ENCODE measurements at places on chromosomes 4 and X.

DNA sequence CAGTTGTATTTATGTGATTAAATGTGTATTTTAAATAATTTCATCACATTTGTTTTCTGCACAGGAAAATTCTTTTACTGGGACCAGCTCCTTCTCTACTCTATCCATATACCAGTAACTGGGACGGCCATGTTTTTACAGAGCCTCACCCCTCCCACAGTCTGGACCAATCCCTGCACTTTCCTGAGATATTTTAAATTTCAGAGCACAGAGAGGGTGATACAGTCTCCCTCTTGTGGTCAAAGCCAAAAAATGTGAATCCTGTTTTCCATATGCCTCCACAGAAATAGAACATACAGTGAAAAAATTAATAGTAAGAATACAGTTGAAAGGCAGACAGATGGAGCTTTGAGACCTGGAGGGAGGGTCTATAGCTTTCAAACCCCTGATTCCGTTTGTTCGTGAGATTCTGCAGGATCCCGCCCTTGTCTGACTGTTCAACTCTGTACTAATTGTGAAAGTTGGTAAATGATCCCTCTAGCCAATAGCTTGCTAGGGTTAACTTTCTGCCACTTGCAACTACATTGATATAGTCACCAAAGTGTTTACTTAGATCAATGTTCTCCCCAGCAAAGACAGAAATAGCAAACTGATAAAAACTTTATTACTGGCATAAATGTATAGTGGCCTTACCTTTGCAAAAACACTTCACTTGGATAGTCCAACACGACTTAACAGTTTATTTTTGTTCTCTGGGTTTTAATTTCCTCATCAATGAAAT, 172.2 kb downstream of the PPARGC1A start:
- DNase-seq = no peak

GRCh38 chr4:163495900-163496299, 1.4 kb downstream of the TMA16 start:
- DNase-seq = no peak

- no peak for DNase-seq
Measured at GRCh38 chrX:48779399-48779798, 7.0 kb upstream of the GATA1 start.

GRCh38 chrX:87515836-87516235, 1.8 kb upstream of the KLHL4 start:
- DNase-seq = no peak

- DNase-seq = no peak
Measured at GRCh38 chr4:121146530-121146929, 17.6 kb downstream of the TNIP3 start.

DNA sequence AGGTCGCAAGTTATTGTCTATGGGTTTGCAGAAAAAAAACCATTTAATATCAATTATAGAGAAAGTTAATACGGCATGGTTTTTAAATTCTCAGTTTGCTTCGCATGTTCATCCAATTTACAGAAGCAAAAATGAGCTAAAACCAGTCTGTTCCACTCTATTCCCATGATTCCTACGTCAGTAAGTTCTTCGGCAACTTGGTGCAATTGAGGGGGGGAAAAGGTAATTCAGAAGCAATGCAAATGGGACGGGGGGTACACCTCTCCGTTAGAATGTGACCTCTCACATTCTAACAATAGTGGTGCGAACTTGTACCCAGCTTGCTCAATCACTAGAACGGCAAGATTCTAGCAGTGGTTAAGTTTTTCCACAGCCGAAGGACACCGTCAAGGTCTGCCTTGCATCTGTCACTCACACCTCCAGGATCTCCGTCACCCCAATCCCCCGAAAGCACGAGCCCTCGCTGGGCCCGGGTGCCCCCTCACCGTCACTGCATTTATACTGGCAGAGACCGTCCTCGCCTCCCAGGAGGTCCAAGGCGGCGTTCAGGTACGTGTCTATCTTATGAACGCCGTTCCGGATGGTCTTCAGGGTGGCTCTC, 653 bp downstream of the PLA2G12A start:
- DNase-seq = no peak

- DNase-seq = no peak
Measured at GRCh38 chr4:92814677-92815076, 510.9 kb downstream of the GRID2 start.

- DNase-seq = no peak
Measured at GRCh38 chr4:84407554-84408407, 91.3 kb downstream of the NKX6-1 start.

DNA sequence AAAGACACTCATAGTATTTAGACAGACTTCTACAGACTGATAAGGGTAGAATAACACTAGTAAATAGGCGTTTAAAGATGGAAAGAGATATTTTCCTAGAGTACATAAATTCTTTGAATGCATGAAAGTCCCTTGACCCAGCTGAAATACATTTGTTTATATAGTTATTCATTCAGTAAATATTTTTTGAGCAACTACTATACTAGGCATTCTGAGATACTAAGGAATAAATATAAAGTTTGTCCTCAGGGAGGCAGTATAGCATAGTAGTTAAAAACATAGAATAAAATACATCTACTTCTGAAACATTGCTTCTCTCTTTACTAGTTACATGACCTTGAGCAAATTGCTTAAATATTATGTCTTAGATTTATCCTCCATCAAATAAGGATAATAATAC, 27.4 kb downstream of the HMGN5 start:
- DNase-seq = no peak

- no peak for DNase-seq
Measured at GRCh38 chr4:70715097-70715496, 6.7 kb upstream of the RUFY3 start.

- DNase-seq = no peak
Measured at GRCh38 chr4:151950993-151951670, 190.3 kb upstream of the GATB start.

- DNase-seq = peak; percentile 61
Measured at GRCh38 chr4:51831133-51831532, 11.8 kb upstream of the DCUN1D4 start.

GRCh38 chrX:1336948-1337779, 579 bp downstream of the IL3RA start:
- DNase-seq = no peak

DNA sequence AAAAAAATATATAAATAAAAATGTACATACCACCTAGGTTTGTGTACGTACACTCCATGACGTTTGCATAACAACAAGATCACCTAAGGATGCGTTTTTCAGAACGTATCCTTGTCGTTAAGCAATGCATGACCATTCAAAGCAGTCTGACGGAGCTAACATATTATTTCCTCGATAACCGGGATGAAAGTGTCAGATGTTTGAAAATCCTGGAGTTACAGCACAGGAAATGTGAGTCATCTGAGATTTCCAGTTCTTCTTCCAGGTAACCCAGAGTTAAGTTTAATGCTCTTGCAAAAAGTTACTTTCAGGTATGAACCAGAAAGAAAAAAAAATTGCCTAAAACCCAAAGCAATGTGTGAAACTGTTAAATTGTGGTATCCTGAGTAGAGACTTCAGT, 107.9 kb downstream of the LDB2 start:
- no peak for DNase-seq

- DNase-seq = no peak
Measured at GRCh38 chr4:19293080-19293479, 958.6 kb upstream of the SLIT2 start.

- DNase-seq = no peak
Measured at GRCh38 chrX:72467135-72467534, 105.5 kb downstream of the HDAC8 start.

GRCh38 chr4:56803471-56803870, 18.0 kb downstream of the SPINK2 start:
- no peak for DNase-seq

- no peak for DNase-seq
Measured at GRCh38 chr4:54588404-54588803, 69.4 kb upstream of the KIT start.

DNA sequence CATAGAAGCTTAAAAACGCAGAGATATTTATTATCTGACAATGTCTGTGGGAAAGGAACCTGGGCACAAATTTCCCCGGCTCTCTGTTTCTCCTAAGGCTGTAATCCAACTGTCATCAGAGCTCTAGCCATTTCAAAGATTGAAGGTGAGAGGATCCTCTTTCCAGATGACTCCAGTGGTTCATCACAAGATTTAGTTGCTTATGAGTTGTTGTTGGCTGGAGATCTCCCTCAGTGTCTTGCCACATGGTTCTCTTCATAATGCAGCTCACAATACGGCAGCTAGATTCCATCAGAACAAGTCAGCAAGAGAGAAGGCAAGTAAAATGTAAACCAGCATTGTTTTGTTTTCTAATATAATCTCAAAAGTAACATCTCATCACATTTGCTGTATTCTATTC, 369.4 kb downstream of the GASK1B start:
- no peak for DNase-seq

- peak; percentile 23 for DNase-seq
Measured at GRCh38 chr4:78953769-78954666, 14.8 kb upstream of the PAQR3 start.

DNA sequence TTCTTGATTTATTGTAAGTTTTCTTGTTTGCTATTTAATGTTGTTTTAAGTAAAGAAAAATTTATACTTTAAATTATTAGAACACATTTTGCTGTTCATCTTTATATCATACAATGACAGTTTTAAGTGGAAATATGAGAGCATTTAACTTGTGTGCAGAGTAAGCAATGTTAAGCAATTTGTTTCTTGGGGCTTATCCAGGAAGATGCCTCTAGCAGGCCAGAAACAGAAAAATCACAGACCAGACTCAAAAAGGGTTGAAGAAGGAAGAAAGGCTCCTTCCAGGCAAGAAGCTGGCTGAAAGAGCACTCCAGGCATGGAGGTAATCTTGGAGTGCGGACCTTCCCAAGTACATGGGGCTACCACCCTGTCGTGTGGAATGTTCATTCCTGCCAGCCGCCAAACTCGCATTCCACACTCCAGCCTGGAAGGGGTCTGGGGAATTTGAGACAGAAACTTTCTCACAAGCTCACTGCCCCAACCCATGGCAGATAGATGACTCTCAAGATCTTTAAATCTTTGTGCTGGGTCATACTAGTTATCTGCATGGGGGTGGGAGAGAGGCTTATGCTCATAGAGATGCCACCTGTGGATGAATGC, 1521.3 kb upstream of the AGA start:
- no peak for DNase-seq

- no peak for DNase-seq
Measured at GRCh38 chrX:53595266-53595810, 91.2 kb downstream of the HUWE1 start.

GRCh38 chrX:40310016-40310415, 212.3 kb upstream of the BCOR start:
- DNase-seq = no peak

- no peak for DNase-seq
Measured at GRCh38 chr4:42547805-42548204, 109.1 kb downstream of the ATP8A1 start.

DNA sequence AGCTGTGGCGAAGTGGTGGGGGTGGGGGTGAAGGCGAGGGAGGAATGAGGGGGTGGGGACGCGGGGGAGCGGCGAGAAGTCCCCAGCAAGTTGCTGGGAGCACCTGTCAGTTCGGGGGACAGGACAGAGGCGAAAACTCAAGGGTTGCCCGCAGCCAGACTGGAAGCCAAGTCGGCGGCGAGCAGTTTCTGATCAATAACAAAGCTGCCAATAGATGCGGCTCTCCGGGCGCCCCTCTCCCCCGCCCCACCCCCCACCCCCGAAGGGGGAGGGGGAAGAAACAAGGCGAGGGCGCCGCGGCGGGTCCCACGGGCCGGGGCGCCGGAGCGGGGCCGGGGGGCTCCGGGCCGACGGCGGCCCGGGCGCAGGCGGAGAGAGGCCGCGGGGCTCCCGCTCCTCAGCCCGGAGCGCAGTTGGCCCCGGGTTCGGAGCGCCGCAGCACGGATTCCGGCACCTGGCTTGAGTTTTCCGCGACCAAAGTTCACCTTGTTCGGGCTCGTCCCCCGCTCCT, 379 bp downstream of the PDGFC start:
- peak; percentile 60 for DNase-seq

DNA sequence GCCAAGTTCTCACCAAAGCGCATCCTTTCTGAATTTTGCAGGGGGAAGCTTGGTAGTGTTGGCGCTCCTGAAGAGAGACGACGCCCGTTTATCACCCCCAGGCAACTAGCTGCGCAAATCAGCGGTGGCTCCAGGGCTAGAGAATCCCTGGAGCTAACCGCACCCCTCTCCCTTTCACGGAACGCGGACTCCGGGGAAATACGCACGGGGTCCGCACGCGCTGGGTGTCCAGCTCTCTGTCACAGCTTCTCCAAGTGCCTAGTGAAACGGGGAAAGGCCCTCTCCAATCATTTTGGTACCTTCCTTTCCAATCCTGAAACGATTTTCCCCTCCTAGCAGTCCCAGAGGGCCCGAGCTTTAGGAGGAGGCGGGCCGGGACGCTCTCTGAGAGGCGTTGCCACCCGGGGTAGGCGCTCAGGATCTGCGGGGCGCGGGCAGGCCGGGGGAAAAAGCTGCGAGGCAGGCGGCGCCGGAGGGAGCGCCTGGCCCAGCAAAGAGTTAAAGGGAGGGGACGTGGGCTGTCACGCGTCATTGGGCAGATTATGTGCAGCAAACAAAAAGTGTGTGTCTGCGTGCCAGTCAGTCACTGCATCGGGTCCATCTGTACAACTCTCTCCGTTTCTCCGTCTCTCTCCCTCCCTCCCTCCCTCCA, at the start of gene PRDM8:
PRDM8 (plus strand) TSS at position 582 of the 652 bp plus-strand sequence. CDS start 2,578 bp downstream, outside the sequence.
- peak; percentile 53 for DNase-seq

DNA sequence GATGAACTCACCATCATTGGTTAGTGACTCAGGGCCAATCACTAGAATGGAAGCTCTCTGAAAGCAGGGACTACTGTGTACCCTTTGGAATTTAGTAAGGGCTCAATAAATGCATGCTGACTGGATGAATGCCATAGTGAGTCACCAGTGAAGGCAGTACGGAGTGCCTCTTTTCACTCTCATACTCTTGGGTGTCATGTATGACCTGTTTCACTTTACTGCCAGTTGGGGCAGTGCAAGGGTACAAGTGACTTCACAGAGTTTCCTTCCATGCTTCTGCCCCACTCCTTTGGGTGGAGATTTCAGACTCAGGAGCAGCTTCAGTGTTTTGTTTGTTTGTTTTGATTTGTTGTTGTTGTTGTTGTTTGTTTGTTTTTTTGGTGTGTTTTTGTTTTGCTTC, 57.7 kb downstream of the SOX3 start:
- no peak for DNase-seq

DNA sequence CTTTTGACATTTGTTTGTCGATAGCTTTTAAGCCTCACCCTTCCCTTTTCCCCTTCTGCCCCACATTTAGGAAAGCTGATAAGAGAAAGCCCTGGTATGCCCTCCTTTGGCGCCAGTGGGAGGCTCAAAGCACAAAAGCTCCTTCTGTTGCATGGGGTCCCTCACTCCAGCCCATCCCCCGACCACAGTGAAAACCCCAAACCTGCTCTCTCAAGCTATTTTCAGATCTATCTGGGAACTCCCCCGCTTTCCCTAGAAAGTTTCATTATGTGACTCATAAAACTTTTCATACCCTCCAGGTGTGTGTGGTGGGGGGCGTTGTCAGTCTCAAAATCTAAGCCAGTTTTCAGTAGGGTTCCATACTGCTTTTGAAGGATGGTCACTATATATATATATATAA, 259.0 kb upstream of the PCDH7 start:
- DNase-seq = no peak

GRCh38 chrX:88355252-88355651, 391.8 kb upstream of the CPXCR1 start:
- DNase-seq = no peak
